ENCODE measurements at places on chromosomes 1 and 21.
A peak's percentile ranks its signal among the peaks of the same experiment; 100 is the strongest.

DNA sequence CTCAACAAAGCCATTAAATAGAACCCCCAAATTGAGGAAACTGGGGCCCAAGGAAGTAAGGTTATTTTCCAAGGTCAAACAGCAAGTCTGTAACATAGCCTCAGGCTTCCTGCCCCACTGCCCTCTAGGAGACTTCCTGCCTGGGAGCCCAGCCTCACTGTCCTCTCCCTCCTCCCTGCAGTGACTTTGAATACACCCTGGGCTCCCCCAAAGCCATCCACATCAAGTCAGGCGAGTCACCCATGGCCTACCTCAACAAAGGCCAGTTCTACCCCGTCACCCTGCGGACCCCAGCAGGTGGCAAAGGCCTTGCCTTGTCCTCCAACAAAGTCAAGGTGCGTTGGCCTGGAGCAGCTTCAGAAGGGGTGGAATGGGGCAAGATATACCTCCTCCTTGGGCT is 18.3 kb downstream of the GRHL3 start:
- no peak for DNase-seq

DNA sequence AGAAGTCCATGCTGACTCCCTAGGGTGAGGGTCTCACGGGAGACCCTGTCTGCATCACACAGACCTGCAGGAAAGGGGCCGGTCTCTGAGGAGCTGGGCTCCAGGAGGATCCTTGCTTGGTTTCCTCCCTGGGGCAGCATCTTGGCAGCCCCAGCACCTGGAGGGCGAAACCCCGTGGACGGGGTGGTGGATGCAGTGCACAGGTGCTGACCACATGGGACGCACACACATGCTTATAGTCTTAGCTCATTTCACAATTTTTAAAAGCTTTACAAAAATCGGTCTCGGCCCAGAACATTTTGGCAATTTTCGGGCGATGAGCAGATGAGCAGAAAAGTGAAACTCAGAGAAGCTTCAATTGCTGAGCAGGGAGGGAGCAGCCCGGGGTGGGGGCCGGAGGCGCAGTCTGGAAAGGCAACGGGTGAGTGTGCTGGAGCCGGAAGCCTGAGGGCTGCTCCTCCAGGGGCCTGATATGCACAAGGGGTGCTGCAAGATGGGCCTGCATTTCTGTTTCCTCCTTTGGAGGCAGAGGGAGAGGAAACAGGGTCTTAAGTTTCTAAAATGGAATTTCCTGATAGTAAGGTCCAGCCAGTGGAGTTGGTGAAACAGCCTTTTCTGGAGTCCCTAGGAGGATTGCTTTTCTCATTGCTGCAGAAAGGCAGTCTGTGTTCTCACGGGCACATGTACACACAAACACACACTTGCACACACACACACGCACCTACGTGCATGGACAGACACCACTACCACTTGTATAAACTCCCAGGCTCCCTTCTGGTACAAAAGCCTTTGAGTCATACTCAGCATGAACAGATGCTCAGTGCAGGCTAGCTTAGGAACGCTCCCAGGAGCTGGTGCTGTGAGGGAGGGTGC is 60.6 kb downstream of the SCCPDH start:
- no peak for DNase-seq

DNA sequence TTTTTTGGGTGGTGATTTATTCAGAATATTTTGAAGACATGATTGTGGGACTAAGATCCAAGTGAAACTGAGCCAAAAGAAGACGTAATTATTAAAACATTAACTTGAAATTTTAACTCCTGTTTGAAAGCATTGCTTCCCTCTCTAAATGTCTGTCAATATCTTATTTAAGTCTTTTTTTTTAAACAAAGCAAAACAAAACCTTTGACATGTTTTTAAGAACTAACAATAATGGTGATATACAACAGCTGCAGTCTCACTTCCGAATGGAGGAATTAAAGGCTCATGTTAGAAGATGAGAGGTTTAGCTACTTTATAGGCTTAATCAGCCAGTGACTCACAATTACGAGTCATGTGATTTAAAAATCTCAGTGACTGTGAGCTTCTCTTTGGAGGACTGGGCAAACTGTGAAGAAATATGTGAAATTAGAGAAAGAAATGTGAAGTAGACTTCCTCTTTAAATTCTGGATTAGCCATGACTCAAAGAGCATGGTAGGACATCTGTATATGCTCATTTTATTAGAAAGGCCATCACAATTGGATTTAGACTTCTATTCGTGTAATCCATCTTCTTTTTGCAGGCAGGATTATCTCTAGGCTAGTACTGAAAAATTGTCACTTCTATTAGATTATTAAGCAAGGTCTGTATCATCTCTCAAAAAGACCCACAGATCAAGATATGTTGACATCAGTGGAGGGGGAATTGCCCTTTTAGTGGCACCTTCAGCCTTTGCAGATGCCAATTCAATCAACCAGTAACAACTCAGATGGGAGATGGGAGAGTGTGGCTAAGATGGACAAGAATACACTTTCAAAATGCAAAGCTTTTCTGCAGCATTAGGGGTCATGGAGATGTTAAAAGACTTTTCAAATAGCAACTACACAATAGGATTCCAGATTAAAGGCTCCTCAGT is 28.7 kb downstream of the KCNA3 start:
- no peak for DNase-seq

GRCh38 chr1:44108241-44108640 is 10.4 kb upstream of the KLF17 start:
- no peak for DNase-seq

GRCh38 chr1:201504799-201505502 is 2.0 kb downstream of the CSRP1 start:
- no peak for DNase-seq

DNA sequence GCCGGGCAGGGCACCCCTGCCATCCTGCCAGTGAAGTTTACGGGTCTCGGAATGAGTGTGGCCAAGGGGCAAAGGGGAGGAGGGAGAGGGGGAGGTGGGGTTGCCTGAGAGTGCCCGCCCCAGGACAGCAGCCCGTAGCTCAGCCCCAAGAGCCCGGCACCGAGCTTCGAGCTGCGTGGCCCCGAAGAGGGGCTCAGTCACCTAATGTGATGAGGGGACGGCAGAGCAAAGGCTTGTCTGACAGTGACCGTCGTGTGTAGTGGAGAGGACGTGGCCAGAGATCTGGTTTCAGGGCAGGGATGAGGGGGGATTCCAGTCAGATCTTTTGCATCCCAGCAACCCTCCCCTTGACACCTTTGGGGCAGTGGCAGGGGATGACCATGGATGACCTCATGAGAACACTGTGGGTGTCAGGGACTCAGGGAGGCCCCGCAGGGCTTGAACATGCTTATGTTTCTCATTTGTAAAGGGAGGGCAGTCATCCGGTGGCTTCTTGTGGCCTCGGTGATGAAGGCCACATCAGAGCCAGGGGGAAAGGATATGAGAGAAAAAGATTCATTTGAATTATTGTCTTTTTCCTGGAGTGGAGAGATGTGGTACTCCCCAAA is 1.1 kb upstream of the TRPM2 start:
- DNase-seq: no peak

- DNase-seq: no peak
These were observed 115.0 kb downstream of the RERE start for GRCh38 chr1:8702472-8702849.

GRCh38 chr21:26717146-26717739 is 128.0 kb downstream of the ADAMTS1 start:
- DNase-seq: no peak

DNA sequence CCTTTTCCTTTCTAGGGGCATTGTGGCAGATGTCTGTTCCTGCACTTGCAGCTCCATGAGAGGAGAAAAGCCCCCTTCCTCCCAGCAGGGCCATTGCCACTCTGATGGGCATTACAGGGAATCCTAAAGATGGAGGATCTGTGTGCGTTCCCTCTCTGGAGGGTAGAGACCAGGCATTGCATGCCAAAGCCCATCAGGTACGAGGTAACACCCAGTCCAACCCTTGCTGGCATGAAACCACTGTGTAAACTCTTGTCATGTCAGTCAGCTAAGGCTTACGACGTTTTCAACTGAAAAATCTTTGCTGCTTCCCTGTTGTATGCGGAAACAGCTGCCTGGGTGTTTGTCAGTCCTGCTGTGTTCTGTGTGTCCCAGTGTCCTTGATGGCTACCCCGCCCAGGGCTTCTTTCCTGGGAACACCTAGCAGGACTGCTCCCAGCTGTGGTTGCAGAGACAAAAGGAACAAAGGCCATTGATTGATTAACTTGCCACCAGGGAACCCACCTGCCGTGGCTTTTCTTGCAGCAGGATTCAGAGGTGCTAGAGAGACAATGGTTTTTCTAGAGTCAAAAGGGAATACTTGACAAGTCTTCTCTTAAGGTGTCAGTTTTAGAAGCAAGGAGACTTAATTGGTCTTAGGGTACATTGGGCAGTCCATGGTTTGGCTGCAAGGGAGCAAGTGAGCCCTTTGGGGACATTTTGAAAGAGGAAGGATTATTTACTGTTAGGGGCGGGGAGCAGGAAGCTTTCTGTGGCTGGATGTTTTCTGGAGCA is 24.6 kb downstream of the B3GALT5 start:
- DNase-seq: no peak

DNA sequence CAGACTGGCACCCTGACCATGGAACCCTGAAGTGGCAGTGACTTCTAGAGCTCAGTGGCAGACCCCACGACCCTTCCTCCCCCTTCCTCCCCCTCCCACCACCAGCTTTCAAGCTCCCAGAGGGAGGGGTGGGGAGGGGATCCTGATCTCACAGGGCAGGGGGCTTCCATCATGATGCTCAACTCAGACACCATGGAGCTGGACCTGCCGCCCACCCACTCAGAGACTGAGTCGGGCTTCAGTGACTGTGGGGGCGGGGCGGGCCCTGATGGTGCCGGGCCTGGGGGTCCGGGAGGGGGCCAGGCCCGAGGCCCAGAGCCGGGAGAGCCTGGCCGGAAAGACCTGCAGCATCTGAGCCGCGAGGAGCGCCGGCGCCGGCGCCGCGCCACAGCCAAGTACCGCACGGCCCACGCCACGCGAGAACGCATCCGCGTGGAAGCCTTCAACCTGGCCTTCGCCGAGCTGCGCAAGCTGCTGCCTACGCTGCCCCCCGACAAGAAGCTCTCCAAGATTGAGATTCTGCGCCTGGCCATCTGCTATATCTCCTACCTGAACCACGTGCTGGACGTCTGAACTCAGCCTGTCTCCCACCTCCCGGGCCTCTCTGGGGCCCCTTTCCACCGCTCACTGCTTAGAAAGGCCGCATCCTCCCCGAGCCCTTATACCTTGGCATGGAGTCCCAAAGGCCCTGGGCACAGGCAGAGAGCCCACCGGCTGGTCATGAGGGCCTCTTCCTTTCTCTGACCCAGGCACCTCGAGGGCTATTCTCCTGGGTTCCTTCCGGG is 3.9 kb downstream of the NHLH1 start:
- DNase-seq: no peak

- peak; percentile 25 for DNase-seq
These were observed at the start of gene CAMK2N1 for GRCh38 chr1:20485527-20486456. Gene CAMK2N1, minus strand, starts transcription at chr1:20486210. Its CDS starts 831 bp downstream, at chr1:20485379.

- no peak for DNase-seq
These were observed 35.5 kb downstream of the IGFN1 start for GRCh38 chr1:201226178-201226514.

DNA sequence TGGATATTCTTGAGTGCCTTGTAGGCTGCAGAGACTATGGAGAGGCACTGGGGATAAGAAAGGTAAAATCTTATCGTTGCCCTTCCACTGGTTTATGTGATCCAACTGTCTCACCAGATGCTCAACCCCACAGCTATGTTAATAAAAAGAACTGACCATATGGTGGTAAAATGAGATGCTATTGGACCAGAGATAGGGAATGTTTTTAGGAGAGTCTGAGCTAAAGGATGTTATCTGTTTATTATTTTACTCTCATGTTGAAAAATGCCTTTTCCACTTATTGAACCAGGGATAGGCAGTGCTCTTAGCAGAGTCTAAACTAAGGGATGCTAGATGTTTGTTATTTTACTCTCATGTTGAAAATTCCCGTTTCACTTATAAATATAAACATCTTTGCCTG is 172.8 kb upstream of the GREM2 start:
- no peak for DNase-seq

GRCh38 chr21:28283641-28284490 is 708.8 kb downstream of the LTN1 start:
- no peak for DNase-seq

DNA sequence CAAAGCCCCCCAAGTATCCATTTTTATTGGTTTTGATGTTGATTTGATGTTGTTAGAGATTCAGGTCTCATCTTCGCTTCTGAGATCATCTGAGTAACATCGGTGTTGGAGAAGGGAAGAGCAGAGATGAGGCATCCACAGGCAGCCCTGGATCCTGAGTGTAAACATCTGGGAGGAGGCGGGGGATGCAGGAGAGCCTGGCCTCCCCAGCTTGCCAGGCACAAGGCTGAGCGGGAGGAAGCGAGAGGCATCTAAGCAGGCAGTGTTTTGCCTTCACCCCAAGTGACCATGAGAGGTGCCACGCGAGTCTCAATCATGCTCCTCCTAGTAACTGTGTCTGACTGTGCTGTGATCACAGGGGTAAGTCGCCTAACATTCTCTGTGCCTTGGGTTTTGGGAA is at the start of gene PROK1:
PROK1 (plus strand) TSS at position 221 of the 400 bp plus-strand sequence; CDS start at position 289, 68 bp downstream.
- no peak for DNase-seq

DNA sequence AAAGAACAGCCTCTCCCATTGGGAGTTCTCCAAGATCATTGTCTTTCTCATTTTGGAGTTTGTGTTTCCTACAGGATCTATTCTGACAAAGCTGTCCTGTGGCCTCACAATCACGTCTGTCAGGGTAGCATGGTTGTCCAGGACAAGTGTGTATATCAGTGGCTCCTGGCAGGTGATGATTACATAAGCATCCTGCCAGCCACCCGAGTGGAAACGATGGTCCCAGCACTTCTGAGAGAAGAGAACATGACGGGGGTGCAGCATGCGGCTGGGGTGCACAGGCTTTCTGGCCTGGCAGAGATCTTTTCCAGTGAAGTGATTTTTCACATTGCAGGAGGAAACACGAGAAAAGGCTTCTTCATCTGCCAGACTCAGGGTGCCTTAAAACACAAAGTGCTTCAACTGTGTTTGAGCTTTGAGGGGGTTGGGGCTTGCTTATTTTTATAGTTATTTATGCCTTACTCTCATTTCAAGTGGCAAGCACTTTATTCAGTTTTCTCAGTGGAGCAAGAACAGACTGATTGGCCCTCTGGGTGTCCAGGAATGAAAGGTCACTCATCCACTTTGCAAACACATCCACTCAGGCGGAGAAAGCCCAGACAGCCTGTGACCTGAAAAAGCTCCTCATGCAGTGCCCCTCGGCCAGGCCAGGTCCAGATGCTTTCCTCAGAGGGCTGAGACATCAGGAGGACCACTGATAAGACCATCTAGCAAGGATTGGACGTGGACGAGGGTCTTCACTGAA is 186.0 kb downstream of the DUSP10 start:
- DNase-seq: no peak

GRCh38 chr21:43890042-43890441 is 25.0 kb downstream of the AGPAT3 start:
- DNase-seq: no peak

GRCh38 chr1:169886931-169887330 is 6.8 kb downstream of the SCYL3 start:
- no peak for DNase-seq

Data from stimulated activated CD8-positive, alpha-beta memory T cell treated with anti-CD3 and anti-CD28 coated beads, Interleukin-7, amount 100 ng/mL, for 1 hour (primary cell).